ENCODE measurements at places on chromosomes 6 and 20. TPM values are rescaled to one million over a fixed set of nuclear protein-coding genes. Genes with fewer than 3 reads are reported as not detected.
A peak's percentile ranks its signal among the peaks of the same experiment; 100 is the strongest.

DNA sequence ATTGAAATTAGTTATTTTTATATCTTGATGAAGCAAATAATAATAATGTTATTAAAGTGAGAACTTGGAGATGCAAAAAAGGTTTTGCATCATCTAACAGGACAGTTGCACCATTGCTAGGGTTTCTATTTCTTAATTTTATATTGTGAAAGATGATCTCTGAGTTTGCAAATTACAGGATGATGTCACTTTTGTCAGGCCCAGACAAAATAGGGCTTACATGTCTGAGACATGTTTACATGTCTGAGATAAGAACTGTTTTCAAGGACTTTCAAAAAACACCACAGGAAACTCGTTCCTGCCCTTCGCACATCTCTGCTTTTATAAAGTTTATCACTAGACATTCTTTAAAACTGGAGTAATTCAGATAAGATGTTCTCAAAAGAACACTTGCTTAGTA lies 1075.8 kb upstream of the MANEA start:
- no peak overlapping the region for H3K4me3 ChIP-seq
- H3K27ac ChIP-seq = no peak overlapping the region
- H3K4me1 ChIP-seq = no peaks in the 10 kb centered on the region
- no peak for DNase-seq

The TUBB1 gene
- total RNA-seq = 2.1 TPM

- H3K4me1 ChIP-seq = peaks cover 13% of the 10 kb centered on the region
- no peaks in the 10 kb centered on the region for H3K36me3 ChIP-seq
- H3K4me3 ChIP-seq = peak overlapping the region; percentile 53
These were observed 224.8 kb upstream of the MARCKS start for GRCh38 chr6:113632220-113632864.

DNA sequence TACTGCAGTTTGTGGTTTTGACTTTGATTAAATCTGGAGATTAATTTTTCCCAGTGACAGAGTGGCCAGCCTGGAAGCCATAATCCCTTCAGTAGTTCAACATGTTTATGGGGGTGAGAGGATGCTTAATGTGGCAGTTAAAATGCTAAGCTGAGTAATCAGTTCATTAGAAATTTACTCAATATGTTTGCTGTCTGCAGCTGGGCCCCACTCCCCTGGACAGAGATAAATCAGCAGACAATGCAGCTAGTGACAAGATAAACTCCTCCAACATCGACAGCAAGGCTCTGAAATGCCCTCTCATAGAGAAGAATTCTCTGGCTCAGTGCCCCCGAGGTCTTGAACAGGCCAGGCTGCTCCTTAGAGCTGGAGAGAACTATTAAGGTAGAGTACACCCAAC lies 101.9 kb downstream of the LRFN2 start:
- no peak overlapping the region for H3K27ac ChIP-seq
- H3K4me1 ChIP-seq = no peaks in the 10 kb centered on the region
- H3K4me3 ChIP-seq = no peak overlapping the region

The RNF144B gene
- 35.9 TPM for total RNA-seq

The SLC16A10 gene
- 12.2 TPM for total RNA-seq

- H3K36me3 ChIP-seq = no peaks in the 10 kb centered on the region
- H3K4me1 ChIP-seq = no peaks in the 10 kb centered on the region
- no peak overlapping the region for H3K27ac ChIP-seq
These were observed 39.1 kb downstream of the EPB41L2 start for GRCh38 chr6:131023834-131024504.

The NCOA7 gene
- 82.1 TPM for total RNA-seq

DNA sequence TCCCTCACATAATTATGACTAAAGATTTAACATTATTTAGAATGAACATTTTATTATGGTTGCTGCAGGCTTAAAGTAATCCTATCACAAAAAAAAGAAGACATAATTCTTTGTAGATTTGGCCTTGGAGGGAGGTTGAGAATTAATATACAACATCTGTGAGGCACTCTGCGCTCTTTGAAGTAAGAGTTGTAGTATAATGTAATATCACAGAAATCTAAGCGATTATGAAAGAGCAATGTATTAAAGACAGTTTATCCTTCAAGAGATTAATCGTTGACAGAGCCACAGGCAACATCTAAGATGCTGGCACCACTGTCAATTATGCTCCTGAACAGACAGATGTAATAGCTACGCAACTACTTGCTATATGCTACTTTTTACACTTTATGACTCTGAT lies 946.8 kb downstream of the GRIK2 start:
- no peak overlapping the region for H3K4me3 ChIP-seq
- no peaks in the 10 kb centered on the region for H3K36me3 ChIP-seq
- H3K27ac ChIP-seq = no peak overlapping the region
- no peaks in the 10 kb centered on the region for H3K27me3 ChIP-seq

DNA sequence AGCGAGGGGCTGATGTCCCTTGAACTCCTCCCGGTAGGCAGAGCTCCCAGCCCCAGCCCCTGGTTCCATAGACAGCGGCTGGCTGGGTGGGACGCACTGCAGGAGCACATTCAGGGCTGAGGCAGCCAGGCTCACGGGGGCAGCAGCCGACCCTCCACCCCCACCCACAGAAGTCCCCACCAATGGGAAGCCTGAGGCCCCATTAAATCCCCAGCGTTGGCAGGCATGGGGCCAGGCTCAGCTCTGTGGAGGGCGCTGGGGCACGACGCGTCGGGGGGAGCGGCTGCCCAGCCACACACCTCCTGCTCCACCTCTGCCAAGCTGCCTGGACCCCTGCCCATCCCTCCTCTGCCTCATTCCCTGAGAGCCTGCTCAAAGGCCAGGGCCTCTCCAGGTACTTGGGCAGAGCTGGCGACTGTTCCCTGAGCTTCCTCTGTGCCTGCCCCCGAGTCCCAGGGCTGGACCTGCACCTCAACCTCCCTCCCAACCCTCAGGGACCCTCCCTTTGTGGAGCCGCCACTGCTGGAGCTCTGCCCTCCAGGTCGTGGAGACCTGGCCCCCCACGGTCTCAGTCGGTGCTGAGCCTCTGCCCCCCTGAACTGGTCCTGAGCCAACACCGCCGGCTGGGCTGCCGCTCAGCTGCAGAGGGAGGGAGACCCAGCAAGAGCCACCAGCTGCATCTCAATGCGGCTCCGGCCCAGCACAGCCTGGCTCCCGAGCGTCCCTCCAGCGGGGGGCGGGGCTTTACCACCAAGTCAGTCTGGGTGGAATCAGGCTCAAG lies 9.1 kb downstream of the CHRNA4 start:
- no peak for DNase-seq
- no peaks in the 10 kb centered on the region for H3K4me1 ChIP-seq
- no peak overlapping the region for H3K4me3 ChIP-seq
- H3K27ac ChIP-seq = no peak overlapping the region
- no peaks in the 10 kb centered on the region for H3K36me3 ChIP-seq

DNA sequence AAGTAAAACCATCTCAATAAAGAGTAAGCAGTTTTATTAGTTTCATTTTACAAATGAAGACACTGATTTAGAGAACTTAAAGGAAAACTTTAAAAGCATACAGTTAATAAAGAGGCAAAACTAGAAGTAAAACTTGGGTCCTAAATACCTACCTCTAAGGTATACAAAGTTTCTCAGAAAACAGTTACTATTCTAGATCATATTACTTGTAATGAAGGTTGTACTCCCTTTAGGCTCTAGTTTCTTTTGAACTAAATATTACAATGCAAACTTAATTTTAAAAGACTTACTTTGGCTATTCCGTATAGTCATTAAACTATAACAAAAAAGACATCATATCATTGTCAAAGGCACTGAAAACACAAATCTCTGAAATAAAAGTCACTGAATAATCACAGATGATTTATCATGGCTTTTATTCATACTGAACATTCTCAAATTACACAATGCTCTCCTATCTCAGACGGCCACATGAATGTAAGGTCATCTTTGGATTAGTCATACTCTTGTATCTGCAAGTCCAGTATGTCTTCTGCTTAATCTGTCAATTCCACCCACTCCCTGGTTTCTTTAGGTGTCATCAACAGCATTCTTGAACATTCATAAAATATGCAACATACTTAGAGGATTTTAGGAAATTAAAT lies 361.6 kb upstream of the RUNX2 start:
- no peaks in the 10 kb centered on the region for H3K36me3 ChIP-seq
- H3K27me3 ChIP-seq = no peaks in the 10 kb centered on the region
- H3K27ac ChIP-seq = no peak overlapping the region
- no peaks in the 10 kb centered on the region for H3K4me1 ChIP-seq
- DNase-seq = no peak
- no peak overlapping the region for H3K4me3 ChIP-seq

The PPP1R3D gene
- total RNA-seq = 8.3 TPM

The PPP1R3G gene
- total RNA-seq = 5.3 TPM

The RBBP9 gene
- 17.7 TPM for total RNA-seq

DNA sequence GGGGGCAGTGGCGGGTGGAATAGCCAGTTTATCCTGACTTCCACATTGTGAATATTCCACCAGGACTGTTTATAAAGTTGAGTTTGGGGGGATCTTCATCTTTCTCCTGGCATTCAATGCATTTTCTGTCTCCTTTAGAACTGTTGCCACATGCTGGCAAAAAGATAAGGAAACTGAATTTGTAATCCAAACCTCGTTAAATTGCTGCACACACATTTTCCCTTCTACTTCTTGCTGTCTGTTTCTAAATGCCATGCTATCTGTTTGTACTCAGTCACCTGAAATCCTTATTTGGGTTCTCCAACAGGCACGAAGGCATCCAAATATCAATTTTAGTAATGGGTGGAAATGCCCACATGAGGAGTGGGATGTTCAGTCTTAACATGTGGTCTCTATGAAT lies 180.2 kb upstream of the CCN2 start:
- DNase-seq = no peak
- no peaks in the 10 kb centered on the region for H3K36me3 ChIP-seq
- H3K27ac ChIP-seq = peak overlapping the region; percentile 95
- no peak overlapping the region for H3K4me3 ChIP-seq
- no peaks in the 10 kb centered on the region for H3K27me3 ChIP-seq

DNA sequence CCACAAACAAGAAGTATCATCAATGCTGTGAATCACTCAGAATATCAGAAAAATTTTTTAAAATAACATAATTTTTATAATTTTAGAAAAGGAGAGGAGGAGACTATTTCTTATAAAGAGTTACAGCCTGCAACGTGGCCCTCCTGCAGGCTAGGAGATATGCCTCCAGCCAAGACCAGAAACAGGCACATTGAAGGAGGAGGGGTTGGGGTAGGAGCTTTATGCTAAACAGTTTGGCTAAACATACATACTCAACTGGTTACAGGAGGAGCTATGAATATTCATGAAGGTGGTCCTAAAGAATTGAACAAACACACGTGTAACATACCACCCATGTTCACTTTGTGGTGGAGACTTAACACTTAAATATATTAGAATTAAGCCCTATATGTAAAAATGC lies 14.2 kb upstream of the LCA5 start:
- no peak overlapping the region for H3K27ac ChIP-seq
- DNase-seq = no peak
- no peaks in the 10 kb centered on the region for H3K4me1 ChIP-seq
- H3K36me3 ChIP-seq = no peaks in the 10 kb centered on the region

The TDRD6 gene
- total RNA-seq = 1.0 TPM

DNA sequence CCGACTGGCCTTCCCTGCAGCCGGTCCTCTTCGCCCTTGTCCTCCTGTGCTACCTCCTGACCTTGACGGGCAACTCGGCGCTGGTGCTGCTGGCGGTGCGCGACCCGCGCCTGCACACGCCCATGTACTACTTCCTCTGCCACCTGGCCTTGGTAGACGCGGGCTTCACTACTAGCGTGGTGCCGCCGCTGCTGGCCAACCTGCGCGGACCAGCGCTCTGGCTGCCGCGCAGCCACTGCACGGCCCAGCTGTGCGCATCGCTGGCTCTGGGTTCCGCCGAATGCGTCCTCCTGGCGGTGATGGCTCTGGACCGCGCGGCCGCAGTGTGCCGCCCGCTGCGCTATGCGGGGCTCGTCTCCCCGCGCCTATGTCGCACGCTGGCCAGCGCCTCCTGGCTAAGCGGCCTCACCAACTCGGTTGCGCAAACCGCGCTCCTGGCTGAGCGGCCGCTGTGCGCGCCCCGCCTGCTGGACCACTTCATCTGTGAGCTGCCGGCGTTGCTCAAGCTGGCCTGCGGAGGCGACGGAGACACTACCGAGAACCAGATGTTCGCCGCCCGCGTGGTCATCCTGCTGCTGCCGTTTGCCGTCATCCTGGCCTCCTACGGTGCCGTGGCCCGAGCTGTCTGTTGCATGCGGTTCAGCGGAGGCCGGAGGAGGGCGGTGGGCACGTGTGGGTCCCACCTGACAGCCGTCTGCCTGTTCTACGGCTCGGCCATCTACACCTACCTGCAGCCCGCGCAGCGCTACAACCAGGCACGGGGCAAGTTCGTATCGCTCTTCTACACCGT lies 6.1 kb downstream of the UBD start:
- H3K27me3 ChIP-seq = no peaks in the 10 kb centered on the region
- no peaks in the 10 kb centered on the region for H3K4me1 ChIP-seq
- H3K36me3 ChIP-seq = no peaks in the 10 kb centered on the region
- H3K27ac ChIP-seq = no peak overlapping the region
- no peak overlapping the region for H3K4me3 ChIP-seq
- DNase-seq = peak; percentile 63

GRCh38 chr6:82227770-82228169 lies 19.8 kb downstream of the IBTK start:
- no peak overlapping the region for H3K27ac ChIP-seq
- no peak for DNase-seq
- no peaks in the 10 kb centered on the region for H3K36me3 ChIP-seq

The DCDC2 gene
- total RNA-seq = not detected

The SLPI gene
- 151 TPM for total RNA-seq

- H3K27me3 ChIP-seq = no peaks in the 10 kb centered on the region
- H3K4me1 ChIP-seq = no peaks in the 10 kb centered on the region
- no peaks in the 10 kb centered on the region for H3K36me3 ChIP-seq
- H3K4me3 ChIP-seq = no peak overlapping the region
- no peak overlapping the region for H3K27ac ChIP-seq
These were observed 263.7 kb downstream of the BMP2 start for GRCh38 chr20:7031222-7031621.

- no peaks in the 10 kb centered on the region for H3K27me3 ChIP-seq
- DNase-seq = no peak
- no peaks in the 10 kb centered on the region for H3K4me1 ChIP-seq
- no peaks in the 10 kb centered on the region for H3K36me3 ChIP-seq
These were observed 231.9 kb downstream of the PKHD1 start for GRCh38 chr6:51855310-51856082.

DNA sequence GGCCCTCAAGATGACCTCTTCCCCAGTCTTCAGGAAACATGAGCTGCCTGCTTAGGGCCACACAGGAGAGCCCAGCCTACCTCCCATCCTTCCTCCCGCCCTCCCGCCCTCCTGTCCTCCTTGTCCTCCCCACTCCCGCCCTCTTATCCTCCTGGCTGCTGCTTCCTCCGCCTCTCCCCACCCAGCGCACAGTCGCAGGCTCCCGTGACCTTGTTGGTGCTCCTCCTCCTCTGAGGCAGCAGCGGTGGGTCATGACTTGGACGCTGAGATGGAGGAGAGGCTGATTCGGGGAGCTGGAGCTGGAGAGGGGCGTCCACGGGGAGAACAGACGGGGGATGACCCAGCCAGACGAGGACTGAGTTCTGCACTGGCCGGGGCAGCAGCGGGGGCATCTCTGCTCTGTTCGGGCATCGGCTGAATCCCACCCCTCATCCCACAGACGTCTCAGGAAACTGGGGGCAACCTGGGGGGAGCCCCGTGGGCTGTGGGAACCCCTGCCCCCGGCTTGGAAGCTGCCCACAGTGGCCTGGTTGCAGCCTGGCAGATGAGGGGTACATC lies 32.4 kb downstream of the CHRNA4 start:
- H3K27ac ChIP-seq = no peak overlapping the region
- no peaks in the 10 kb centered on the region for H3K36me3 ChIP-seq
- H3K27me3 ChIP-seq = no peaks in the 10 kb centered on the region
- DNase-seq = no peak
- no peak overlapping the region for H3K4me3 ChIP-seq

The PTPRK gene
- total RNA-seq = 39.6 TPM
